Stimulated activated CD4-positive, alpha-beta T cell treated with anti-CD3 and anti-CD28 coated beads, Interleukin-12 subunit alpha, Interleukin-12 subunit beta, amount 100 ng/mL, for 24 hours (primary cell): ENCODE measurements at places on chromosomes 5 and 9.

- no peak for DNase-seq
Measured at GRCh38 chr5:5006548-5006947, 133.6 kb upstream of the ADAMTS16 start.

DNA sequence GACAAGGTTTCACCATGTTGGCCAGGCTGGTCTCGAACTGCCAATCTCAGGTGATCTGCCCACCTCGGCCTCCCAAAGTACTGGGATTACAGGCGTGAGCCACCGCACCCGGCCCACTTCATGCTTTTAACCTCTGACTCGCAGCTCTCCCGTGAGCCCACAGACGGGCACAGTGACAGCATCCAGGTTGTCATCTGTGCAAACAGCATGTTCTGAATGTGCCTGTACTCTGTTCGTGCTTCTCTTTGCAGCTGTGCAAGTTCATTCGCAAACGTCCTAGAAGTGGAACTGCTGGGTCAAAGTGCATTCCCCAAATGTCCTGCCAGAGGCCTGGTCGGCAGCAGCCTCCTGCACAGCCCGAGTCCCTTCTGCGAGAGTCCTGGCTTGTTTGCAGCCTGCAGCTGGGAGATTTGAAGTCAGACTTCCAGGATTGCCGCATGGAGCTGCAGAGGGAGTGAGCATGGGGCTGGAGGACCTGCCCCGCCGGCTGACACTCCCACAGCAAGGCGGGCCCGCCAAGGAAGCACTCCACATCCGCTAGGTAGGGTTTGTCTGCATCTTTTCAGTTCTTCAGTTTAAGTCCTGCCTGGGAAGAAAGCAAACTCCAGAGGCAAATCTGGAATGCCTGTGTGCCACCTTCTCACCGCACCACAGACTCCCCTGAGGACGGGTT lies 3.4 kb downstream of the BRD3OS start:
- DNase-seq = no peak

- no peak for DNase-seq
Measured at GRCh38 chr5:66814146-66814991, 218.2 kb downstream of the MAST4 start.

GRCh38 chr9:91177661-91178280 lies 183.9 kb downstream of the AUH start:
- DNase-seq = no peak

- no peak for DNase-seq
Measured at GRCh38 chr9:78443946-78444345, 147.0 kb downstream of the PSAT1 start.

- DNase-seq = no peak
Measured at GRCh38 chr5:74636552-74636951, 4.0 kb downstream of the ENC1 start.

- DNase-seq = no peak
Measured at GRCh38 chr5:41878643-41879478, 8.6 kb upstream of the OXCT1 start.

- DNase-seq = no peak
Measured at GRCh38 chr5:89584339-89584956, 701.5 kb upstream of the MEF2C start.

DNA sequence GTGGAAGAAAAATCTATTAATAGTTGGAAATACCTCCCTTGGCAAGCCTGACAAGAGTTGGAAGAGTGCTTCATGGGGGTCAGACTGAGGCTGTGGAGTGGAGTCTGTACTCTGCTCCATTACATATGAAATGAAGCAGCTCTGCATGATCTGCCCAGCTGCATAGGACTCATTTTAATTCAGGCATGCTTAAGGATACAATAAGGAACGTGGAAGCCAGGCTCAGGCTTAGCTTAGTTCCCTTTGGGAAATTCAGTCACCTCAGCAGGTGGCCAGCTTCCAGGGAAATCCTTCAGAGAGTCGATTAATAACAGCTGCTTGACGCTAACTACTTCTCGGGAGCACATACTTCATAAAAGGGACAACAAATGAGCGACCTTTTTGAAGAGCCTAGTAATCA lies 1672.9 kb upstream of the WWC1 start:
- DNase-seq = no peak

GRCh38 chr5:124262991-124263571 lies 483.4 kb downstream of the ZNF608 start:
- no peak for DNase-seq

- no peak for DNase-seq
Measured at GRCh38 chr9:135580664-135581380, 19.3 kb downstream of the PAEP start.

GRCh38 chr5:146703499-146703898 lies 175.1 kb downstream of the PPP2R2B start:
- no peak for DNase-seq

- no peak for DNase-seq
Measured at GRCh38 chr5:171629628-171630349, 155.8 kb upstream of the SMIM23 start.

GRCh38 chr9:127895811-127896210 lies 3.6 kb downstream of the ST6GALNAC6 start:
- no peak for DNase-seq

DNA sequence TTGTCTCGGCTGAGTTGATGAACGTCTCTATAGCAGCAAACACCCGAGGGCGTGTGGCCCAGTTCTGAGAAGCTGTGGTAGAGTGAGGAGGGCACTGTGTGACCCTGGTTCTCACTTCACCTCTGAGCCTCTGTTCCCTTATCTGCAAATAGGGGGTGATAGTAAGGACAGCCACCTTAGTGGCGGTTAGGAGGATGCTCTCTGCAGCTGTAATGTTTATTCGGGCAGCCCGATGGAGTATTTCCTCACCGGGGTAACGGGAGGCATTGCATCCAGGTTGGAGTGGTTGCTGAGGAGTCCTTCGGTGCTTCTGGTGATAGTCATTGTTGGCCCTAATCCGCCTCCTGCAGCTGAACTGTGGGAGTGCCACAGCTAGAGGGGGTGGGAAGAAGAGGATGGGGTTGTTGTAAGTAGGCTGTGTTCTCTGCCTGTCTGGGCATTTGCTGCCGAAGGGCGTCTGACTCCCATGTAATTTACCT lies 13.9 kb downstream of the PRRC2B start:
- DNase-seq = no peak

DNA sequence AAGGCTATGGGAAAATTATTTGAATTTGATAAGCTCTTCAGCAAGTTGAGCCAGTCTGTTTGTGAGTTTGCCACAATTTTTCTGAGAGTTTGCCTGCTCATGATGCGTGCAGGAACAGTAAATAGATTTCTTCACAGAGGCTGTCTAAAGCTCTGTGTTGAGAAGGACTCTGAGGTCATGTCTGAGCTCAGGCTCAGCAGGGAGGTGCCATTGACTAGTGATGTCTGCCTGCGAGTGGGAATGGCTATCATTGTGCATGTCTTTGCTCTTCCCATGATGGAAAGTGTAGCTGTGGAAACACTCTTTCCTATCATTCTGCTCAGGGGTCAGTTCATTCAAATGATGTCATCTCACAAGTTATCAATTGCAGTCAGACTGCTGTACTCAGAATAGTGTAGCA lies 142.8 kb downstream of the RASEF start:
- DNase-seq = no peak

- DNase-seq = no peak
Measured at GRCh38 chr9:116387934-116388698, 234.5 kb downstream of the PAPPA start.

- no peak for DNase-seq
Measured at GRCh38 chr5:20655211-20655610, 667.2 kb upstream of the CDH18 start.

DNA sequence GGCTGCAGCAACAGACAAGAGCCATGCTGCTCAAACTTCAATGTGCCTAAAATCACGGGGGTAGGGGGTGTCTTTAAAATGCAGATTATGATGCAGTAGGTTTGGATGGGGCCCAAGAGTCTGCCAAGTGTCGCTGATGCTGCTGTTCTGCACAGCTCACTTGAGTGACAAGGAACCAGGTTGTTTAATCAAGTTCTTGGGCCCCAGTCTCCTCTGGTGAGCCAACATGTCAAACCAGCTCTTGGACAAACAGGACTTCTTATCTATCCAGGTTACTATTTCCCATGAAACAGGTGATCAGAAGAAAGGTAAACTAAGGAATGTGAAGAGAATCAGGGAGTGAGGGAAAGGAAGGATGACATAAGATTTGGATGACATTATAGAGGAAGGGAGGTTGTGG lies 78.0 kb downstream of the APBA1 start:
- no peak for DNase-seq

DNA sequence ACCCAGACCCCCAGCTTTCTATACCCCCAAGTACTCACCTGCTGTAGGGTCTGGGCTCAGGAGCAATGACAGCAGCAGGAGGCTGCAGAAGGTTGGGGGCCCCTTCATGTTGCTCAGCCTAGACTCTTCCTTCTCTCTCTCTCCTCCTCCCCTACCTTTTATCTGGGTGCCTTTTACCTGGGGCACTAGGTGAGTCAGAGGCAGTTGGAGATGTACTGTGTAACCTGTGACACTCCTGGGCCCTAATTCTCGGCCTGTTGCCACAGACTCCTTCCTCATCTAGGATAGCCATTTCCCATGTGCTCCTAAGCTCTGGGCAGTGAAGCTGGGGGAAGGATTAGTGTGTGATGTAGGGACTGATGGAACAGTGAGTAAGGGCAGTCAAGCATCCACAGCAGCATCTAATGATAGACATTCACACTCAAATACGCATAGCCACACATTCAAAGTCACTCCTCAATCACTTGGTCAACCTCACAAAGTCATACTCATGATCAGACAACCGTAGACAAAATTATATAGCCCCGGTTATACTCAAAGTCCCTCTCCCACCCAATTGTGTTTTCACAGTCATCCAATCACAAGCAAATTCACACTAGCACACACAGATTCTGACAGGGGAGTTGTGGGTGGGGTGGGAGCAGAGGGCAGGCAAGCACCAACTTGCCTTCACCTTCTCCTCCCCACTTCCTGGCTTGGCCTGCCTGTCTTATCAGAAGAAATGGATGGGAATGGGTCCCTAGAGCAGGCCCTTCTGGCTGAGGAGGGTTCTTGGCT lies at the start of gene CCL27:
Gene CCL27, minus strand, starts transcription at position 132 of the 777 bp plus-strand sequence. Its CDS starts 24 bp downstream, at position 108.
- DNase-seq = no peak

DNA sequence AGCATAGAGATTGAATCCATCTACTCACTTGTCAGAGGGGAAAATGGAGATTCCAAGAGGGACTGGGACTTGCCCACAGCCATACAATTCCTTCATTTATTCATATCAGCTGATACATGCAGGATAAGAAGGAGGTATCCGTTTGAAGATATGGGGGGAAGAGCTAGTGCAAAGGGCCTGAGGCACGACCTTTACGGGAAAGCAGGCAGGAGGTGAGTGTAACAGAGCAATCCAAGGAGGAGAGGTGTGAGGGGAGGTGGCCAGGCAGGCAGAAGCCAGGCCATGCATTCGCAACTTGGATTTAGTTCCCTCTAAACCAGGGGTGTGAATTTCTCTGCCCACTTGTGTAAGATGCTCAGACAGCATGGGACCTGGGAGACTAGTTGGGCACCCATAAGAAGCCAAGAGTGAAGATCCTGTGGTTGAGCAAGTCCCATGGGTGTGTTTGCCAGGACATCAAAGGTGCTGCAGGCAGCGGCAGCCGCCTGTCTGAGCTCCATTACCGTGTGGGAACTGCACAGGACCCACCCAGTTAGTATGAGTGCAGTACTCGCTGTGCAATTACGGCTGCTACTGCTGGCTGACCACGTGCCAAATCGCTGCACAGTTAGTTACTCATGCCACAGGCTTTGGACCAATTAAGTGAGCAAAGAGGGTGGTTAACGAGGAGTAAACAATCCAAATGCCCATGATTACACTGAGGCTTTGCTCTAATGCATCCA lies 31.4 kb upstream of the FAT2 start:
- DNase-seq = no peak

GRCh38 chr5:13251623-13252376 lies 692.7 kb downstream of the DNAH5 start:
- DNase-seq = no peak

DNA sequence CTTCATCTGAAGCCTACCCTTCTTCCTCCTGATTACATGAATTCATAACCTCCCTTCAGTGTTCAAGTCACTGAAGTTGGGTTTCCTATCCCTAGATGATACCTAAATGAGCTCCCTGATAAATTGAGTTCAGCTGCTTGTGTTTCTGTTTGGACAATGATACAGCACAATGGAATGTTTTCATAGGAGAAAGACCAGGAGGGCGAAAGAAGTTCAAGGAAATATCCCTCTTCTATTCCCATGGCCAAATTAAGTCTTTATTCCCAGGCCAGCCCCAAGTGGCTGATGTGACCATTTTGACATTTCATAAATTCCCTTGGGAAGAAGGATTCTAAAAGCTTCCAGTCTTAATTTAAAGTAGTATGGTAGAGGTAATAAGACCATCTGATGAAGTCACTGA lies 555.8 kb upstream of the CLINT1 start:
- DNase-seq = no peak

DNA sequence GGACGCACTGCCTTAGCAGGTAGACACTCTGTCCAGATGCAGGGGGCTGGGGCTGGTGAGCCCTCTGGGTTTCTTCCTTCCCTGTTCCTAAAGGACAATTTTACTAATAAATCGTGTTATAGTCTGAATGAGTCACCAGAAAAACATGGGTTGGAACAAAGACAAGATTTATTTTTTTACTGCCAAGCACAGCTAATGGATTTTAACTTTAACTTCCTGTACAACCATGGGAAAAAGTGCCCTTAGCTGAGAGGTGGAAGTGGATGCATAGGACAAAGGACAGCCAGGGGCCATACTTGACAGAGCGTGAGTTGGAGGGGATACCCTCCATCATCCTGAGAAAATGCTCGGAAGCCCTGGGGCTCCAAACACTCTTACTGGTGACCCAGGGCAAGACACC lies 300.7 kb downstream of the MSX2 start:
- DNase-seq = no peak

GRCh38 chr5:138352722-138353559 lies 456 bp downstream of the KDM3B start:
- DNase-seq = peak; percentile 46

GRCh38 chr9:84411683-84412267 lies 71.2 kb upstream of the SLC28A3 start:
- DNase-seq = no peak

GRCh38 chr5:21709770-21710169 lies 1143.4 kb downstream of the CDH12 start:
- no peak for DNase-seq

DNA sequence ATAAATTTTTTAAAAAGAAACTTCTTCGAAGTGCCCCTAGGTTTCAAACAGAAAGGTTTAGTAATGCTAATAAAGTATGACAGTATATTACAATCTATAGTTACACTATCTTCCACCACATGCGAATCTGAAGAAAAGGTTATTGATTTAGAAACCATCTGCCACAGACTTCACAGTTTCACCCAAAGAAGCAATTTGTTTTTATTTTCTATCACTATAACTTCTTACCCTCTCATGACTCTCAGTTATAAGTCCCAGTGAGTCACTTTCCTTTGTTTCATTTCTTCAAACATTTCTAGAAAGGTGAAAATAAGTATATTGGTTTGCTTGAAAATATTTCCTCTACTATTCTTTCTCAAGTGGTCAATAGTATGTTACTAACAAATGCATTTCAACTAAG lies 93.6 kb downstream of the MCTP1 start:
- DNase-seq = no peak
